ENCODE measurements at places on chromosomes 4 and X.
A peak's percentile ranks its signal among the peaks of the same experiment; 100 is the strongest.

GRCh38 chr4:188218392-188218791 lies 79.2 kb downstream of the TRIML1 start:
- no peak for DNase-seq

- no peak for DNase-seq
Measured at GRCh38 chrX:5708251-5708650, 520.4 kb downstream of the NLGN4X start.

GRCh38 chrX:120260369-120260768 lies 9.8 kb downstream of the ZBTB33 start:
- no peak for DNase-seq

DNA sequence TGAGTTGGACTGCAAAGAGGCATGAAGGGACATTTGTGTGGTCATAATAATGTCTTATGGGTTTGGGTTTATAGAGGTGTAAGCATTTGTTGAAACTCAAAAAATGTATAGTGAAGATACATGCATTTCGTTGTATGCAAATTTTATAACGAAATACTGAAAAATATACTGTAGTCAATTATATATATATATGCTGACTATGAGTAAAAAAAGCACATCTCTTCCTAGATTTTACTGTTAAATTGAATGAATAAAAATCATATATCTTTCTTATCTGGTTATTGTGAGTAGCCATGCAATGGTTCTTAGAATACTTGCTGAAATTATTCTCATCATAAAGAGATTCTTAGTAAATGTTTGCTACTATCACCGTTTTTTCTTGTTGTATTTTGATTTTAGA lies 34.5 kb downstream of the UGT2B10 start:
- DNase-seq, result no peak

DNA sequence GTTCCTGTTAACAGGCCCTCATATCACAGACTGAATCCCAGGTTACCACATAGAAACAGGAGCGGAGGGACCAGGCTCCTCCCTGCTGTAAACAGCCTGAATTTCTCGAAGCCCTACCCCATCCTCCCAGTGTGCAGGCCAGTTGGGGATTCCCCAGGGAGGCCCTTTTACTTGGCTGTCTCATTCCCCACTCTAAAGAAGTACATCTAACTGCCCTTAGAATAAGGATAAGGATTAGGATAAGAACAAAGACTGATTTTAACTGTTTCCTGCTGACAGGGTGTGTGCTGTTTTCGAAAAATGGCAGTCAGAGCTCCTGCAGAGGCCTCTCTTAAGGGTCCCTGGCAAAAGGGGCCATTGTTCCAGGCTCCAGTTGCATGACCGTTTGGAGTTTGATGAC lies 133.7 kb downstream of the PAPSS1 start:
- no peak for DNase-seq

GRCh38 chr4:145870155-145871020 lies 68.2 kb downstream of the ZNF827 start:
- DNase-seq, result no peak

DNA sequence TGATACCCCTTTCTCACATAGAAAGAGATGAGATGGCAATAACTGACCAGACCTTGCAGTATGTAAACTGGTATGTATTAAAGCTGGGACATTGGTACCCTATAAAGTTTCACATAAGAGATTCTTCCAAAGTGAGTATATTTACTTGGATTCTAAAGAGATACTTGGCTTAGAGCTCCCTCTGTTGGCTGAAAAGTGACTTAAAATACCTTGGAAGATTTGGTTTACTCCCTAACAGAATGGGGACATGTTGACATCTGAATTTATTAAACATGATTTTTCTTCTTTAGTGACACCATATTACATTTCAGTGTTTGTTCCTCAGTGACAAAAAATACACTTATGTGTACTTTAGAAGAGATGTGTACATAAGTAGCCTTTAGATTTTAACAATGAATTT lies 47.9 kb upstream of the RGN start:
- DNase-seq, result peak; percentile 26

DNA sequence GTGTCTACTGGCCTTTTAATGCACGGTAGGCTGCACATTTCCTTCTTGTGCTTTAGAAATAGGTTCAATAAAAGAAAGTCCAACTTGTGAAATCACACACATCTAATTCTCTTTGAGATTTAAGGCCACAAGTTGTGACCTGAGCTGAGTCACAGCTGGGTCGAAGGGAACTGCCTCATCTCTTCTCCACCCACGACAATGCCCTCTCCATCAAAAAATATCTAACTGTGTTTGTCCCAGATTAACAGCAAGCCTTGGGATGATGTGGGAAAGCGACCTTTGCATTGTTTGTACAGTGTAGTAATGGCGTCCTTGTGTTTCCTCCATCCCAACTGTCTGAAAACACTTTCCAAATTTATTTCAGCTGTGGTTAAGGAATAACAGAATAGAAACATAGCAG lies 168.9 kb downstream of the AMELX start:
- DNase-seq, result no peak

- DNase-seq, result no peak
Measured at GRCh38 chr4:186759990-186760389, 36.3 kb upstream of the FAT1 start.

- DNase-seq, result no peak
Measured at GRCh38 chr4:151807220-151807619, 46.4 kb upstream of the GATB start.

- no peak for DNase-seq
Measured at GRCh38 chr4:140611854-140612253, 43.1 kb upstream of the UCP1 start.

GRCh38 chrX:129522184-129523078 lies 859 bp downstream of the SMARCA1 start:
- DNase-seq, result no peak

DNA sequence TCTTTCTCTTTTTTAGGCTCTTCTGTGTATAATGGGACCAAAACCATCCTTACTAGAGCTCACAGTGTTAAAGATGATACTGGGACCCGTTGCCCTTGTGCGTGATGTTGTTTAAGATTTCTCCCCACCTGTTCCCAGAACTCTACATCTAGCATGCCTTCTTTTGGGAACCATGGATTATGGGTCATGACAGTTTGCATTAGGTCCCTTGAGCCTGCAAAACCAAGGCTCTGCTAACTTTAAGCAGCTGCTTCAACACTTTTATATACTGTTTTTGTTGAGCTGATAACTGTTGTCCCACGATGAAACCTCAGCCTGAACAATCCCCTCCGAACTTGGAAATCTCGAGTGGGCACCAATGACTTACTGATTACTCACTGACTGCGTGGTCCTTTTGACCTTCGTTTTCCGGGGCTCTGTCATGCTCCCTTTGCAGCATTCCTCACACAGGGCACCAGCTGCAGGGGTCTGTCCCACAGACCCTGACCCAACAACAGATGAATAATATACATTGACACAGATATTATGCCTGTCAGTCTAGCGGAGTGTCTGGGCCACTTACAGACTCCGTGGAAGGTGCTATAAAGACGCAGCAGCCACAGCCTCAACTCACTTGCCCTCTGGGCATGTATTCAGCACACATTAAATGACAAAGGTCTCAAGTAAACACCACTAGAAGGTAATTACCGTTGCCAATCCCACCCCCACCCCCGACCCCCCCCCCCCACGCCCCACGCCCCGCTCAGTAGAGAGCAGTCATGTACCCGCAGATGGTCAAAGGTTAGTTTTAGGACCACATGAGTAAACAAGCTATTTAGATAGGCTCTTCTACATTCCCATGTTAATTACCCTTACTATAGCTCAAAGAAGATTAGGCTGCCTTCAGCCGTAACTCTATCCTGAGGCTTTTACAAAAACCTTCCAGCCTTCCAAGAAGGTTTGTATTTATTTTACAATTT lies 162.0 kb upstream of the WDFY3 start:
- DNase-seq, result no peak

DNA sequence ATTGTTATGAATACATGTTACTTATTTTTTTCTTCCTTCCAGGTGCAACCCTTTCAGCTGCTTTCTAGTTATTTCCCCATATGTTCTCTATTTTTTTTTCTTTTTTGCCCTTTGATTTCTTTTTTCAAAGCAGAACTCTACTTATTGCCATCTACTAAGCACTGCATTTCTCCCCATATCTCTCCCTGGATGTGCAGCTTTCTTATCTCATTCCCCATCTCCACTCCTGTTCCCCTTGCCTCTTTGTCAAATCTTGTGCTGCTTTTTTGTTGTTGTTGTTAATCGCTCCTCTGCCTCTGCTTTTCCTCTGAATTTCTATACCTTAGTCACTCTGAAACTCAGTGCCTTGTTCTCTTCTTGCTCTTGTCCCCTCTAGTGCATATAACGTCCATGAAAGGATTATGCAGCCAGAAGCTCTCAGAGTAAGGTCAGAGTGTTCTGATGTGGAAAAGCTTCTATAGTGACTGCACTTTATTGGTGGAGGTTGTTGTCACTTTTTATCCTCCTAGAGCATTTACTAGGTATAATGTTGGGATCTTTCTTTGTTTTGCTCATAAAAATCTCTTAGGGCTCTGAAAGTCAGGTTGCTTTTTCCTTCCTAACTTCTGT lies 51.1 kb upstream of the JADE1 start:
- no peak for DNase-seq

DNA sequence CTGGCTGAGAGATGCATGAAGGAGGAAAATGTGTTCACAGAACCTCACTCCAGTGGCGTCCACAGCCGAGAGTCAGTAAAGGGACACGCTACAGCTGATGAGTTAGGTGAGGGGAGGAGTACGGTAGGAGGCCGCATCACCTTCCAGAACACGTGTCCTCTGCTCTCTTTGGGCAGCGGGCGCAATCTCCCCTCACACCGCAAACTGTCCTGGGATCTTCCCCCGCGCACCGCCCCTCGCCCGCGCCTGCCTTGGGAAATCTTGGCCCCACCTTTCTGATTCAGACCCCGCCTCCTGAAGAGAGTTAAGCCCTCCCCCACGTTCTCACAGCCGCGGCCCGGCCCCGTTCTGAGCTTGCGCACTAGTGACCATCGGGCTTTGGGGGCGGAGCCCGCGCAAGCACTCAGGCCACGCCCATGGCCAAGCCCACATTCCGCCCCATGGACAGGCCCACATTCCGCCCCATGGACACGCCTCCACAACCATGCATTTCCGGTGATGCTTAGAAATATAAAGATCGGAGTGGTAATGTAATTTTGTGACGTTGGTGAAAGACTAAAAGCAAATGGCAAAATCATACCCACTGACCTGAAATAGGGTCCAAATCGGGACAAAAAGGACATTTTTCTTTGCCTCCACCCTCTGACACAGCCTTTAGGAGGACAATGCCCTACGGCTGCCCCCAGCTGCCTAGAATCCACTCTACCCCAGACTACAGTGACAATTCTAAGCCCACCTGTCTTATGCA lies 13.3 kb downstream of the SMIM10 start:
- DNase-seq, result peak; percentile 78

GRCh38 chr4:137678796-137679195 lies 146.5 kb upstream of the PCDH18 start:
- no peak for DNase-seq

DNA sequence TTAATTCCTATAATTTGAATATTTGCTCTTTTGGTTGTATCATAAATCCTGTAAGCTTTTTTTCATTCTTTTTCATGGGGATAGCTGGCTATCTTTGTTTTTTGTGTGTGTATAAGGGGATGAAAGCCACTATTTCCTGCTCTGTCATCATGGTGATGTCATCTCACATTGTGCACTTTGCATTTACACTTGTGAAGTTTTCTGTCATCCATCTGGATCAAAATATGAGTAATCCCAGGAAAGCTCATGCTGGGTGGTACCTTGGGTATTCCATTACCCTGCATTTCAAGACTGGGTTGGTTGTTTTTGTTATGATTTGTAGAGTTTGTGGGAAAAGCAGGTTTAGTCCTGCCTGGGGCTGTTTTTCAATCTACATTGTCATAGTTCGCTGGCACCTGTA lies 367.3 kb downstream of the CHIC1 start:
- DNase-seq, result no peak

DNA sequence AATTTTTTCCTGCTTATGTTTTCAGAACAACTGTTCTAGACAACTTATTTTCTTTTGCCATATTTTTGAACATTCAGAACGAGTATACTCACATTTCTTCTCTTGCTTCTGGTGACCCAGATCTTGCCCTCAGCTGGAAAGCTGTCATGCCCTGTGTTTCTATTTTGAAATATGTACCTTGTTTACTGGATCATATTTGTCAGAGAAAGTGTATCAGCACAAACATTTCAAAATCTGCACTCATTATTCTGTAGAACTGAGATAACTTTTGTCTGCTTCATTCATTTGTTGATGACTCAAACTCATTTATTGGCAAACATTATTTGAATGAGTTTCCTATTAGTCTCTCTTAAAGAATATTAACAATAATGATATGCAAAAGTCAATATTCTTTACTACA lies 46.2 kb upstream of the FAM9A start:
- no peak for DNase-seq

DNA sequence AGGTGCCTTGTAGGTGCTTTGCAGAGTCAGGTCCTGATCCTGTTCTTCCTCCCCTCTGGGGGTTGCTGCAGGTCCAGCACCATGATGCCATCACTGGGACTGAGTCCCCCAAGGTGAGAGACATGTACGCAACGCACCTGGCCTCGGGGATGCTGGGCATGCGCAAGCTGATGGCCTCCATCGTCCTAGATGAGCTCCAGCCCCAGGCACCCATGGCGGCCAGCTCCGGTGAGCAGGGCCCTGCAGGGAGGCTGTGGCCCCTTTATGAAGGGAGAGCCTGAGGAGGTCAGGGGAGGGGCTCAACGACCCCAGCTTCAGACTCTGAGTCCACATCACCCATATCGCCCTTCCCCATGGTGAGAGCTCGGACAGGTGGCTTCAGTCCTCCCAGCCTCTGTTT lies 23.1 kb downstream of the MAN2B2 start:
- no peak for DNase-seq

DNA sequence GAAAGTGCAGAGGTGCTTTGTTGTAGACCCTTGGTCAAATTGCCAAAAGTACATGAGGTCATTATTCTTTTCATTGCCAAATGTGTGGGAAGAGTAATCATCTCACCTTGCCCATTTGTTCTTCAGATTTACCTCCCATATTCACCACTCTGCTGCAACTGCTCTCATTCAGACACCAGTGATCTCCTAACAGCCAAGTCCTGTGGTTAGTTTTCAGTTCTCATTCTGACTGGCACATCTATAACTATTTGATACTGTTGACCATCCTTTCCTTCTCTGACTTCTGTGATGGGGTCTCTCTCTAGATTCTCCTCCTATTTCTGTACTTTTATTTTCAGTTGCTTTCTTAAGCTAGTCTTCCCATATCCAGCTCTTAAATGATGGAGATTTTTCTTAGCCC lies 39.8 kb downstream of the GRIA3 start:
- DNase-seq, result no peak

- DNase-seq, result no peak
Measured at GRCh38 chr4:38154681-38155588, 194.7 kb downstream of the PTTG2 start.

DNA sequence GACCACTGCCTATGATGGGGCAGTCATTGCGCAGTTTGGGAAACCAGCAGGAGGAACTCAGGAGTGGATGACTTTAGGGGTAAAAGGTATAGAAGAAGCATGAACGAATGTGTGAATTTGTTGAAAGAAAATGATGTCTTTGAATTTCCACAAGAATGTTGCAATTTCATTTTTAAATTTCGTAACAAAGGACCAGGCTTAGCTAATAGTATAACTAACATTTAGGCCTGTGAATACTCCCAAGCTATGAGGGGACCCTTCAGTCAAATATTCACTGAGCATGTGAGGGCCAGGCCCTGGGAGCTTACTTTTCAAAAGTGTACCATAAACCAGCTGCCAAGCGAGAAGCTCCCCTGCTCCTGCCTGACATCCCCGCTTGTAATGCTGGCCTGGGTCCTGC lies 5.3 kb downstream of the MPC1L start:
- DNase-seq, result no peak

GRCh38 chr4:112514647-112515197 lies 1.3 kb downstream of the NEUROG2 start:
- DNase-seq, result no peak
